ENCODE measurements at places on chromosomes 13 and 19. TPM values are rescaled to one million over a fixed set of nuclear protein-coding genes. Genes with fewer than 3 reads are reported as not detected.

The IGFL3 gene
- not detected for total RNA-seq

The DAND5 gene
- not detected for total RNA-seq

The SHANK1 gene
- total RNA-seq: not detected

The B3GNT8 gene
- 0.27 TPM for total RNA-seq

The CNMD gene
- not detected for total RNA-seq

The ATP1A3 gene
- total RNA-seq: 3.4 TPM

The KCTD4 gene
- total RNA-seq: not detected

DNA sequence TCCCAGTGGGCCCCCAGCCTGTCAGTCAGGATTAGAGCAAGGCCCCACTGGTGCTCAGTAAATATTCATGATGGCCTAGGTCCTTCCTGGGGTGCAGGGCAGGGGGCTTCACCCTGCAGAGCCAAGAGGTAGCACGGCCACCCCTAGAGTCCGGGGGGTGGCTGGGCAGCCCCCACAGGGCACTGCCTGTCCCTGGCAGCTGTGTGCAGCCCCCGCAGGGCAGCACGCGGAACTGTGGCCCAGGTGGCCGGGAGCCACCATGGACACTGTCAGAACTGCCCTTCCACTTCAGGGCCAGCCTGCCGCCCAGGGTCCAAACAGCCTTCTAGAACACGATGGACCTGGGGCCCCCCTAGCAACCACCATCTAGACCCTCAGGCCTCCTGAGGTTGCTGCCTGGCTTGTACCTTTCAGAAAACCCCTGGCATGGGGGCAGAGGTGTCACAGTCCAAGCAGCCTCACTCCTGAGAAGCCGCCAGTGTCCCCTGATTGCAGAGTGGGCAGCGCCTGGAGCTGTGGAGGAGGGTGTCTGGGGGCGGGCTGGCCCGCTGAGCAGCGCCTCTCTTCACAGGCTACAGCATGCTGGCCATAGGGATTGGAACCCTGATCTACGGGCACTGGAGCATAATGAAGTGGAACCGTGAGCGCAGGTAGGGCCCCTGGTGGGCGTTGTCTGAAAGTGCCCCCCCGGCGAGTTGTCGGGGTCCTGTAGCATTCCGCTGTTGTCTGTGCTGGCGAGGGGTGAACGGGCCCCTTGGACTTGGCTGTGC, 2.9 kb upstream of the YJEFN3 start:
- no peak overlapping the region for H3K27ac ChIP-seq
- H3K4me3 ChIP-seq: no peak overlapping the region

- H3K27ac ChIP-seq: peak overlapping the region; percentile 45
- no peak overlapping the region for H3K4me3 ChIP-seq
- DNase-seq: no peak
- H3K27me3 ChIP-seq: no peaks in the 10 kb centered on the region
Measured at GRCh38 chr19:15303105-15303780, 29.1 kb downstream of the BRD4 start.

- H3K36me3 ChIP-seq: no peaks in the 10 kb centered on the region
- DNase-seq: peak; percentile 57
- no peak overlapping the region for H3K27ac ChIP-seq
- H3K4me3 ChIP-seq: peak overlapping the region; percentile 46
Measured at GRCh38 chr19:12995596-12996405, 526 bp downstream of the NFIX start.

DNA sequence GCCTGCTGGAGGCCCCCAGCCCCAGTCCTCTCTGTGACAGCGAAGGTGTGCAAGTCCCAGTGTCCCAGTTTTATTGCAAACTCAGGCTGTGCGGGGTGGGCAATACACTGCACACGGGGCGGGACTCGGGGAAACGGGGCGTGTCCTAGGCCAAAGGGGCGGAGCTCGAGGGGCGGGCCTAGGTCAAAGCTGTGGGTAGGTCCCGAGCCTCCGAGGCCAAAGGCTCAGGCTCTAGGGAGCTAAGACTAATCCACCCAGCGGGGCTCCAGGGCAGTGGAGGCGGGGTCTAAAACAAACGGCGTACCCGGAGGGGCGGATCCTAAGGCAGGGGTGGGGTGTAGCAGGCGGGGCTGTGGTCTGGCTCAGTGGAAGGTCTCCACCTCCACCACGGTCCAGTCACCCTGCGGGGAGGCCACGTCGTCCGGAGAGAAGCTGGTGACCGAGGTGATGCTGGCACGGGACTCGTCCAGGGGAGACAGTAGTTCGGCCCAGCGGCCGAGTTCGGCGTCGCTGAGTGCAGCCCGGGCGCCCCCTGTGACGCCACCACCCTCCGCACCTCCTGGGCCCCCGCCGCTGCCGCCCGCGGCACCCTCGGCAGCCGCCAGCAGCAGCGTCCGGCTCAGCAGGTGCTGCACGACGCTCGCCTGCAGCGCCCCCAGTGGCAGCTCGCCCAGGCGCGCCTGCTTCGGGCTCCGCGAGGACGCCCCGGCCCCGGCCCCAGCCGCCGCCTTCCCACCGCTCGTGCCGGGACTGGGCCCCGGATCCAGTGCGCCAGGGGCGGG, 5.3 kb downstream of the PRR36 start:
- H3K4me1 ChIP-seq: peaks cover 47% of the 10 kb centered on the region
- H3K27me3 ChIP-seq: peaks cover 82% of the 10 kb centered on the region
- peak overlapping the region; percentile 48 for H3K27ac ChIP-seq
- no peaks in the 10 kb centered on the region for H3K36me3 ChIP-seq

- no peaks in the 10 kb centered on the region for H3K27me3 ChIP-seq
- no peak overlapping the region for H3K27ac ChIP-seq
- no peak overlapping the region for H3K4me3 ChIP-seq
- no peaks in the 10 kb centered on the region for H3K4me1 ChIP-seq
Measured at GRCh38 chr13:82344867-82345266, 1537.4 kb downstream of the SLITRK1 start.

DNA sequence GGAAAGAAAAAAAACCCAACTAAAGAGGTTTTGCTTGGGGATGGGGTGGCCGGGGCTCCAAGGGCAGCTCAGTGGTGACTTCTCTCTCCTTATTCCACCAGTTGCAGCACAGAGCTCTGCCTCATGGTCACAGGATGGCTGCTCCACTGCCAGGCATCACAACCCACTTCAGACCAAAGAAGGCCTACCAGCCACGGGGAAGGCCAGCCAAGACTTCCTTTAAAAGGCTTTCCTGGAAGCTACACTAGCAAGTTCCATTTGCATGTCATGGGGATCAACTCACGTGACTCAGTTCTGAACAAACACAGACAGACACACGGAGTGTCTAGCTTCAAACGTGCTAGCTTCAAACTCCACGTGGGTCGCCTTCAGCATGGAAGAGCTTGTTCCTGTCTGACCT, 13.2 kb upstream of the EIF3G start:
- no peak overlapping the region for H3K27ac ChIP-seq
- DNase-seq: no peak
- no peaks in the 10 kb centered on the region for H3K4me1 ChIP-seq
- H3K36me3 ChIP-seq: no peaks in the 10 kb centered on the region
- H3K27me3 ChIP-seq: no peaks in the 10 kb centered on the region

DNA sequence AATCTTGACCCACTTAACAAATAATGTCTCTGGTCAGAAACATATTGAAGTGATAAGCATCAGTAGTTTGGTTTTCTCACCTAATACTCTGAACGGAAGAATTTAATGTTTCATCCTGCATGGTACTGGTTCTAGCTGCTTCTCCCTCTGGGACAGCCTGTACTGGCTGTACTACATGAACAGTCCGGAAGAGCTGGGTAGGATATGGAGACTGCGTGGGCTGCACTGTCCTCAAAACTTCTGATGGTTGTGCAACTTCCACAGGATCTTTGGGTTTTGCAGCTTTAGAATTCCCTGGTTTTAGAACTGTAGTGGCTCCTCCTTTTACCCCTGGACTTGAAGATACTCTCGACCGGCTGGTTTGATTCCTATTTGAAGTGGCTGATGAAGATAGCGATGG, 78.3 kb downstream of the ELF1 start:
- H3K36me3 ChIP-seq: peaks cover 71% of the 10 kb centered on the region
- H3K4me3 ChIP-seq: no peak overlapping the region
- H3K27me3 ChIP-seq: no peaks in the 10 kb centered on the region
- DNase-seq: no peak
- no peak overlapping the region for H3K27ac ChIP-seq

DNA sequence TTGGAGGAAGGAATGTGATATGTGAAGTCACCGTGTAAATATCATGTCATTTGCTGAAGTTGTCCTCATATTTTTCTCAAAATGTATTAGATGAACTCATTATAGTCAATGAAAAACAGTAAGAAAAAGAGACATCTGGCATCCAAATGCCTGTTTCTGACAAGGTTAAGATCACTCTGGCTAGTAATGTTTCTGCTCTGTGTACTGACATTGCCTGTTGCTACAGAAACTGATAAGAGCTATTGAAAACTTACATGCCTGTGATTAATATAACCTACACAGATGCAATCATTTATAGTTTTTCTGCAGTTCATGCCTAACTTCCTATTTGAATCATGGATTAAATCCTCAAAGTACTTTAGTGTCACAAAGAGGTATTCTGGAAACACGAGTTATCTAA, 249.8 kb downstream of the NBEA start:
- H3K27ac ChIP-seq: no peak overlapping the region
- no peaks in the 10 kb centered on the region for H3K4me1 ChIP-seq
- H3K36me3 ChIP-seq: no peaks in the 10 kb centered on the region
- DNase-seq: no peak
- H3K4me3 ChIP-seq: no peak overlapping the region
- H3K27me3 ChIP-seq: no peaks in the 10 kb centered on the region

GRCh38 chr13:27810461-27810860, 18.2 kb downstream of the GSX1 start:
- H3K36me3 ChIP-seq: no peaks in the 10 kb centered on the region
- DNase-seq: no peak
- H3K4me1 ChIP-seq: no peaks in the 10 kb centered on the region
- no peak overlapping the region for H3K27ac ChIP-seq
- H3K27me3 ChIP-seq: no peaks in the 10 kb centered on the region

DNA sequence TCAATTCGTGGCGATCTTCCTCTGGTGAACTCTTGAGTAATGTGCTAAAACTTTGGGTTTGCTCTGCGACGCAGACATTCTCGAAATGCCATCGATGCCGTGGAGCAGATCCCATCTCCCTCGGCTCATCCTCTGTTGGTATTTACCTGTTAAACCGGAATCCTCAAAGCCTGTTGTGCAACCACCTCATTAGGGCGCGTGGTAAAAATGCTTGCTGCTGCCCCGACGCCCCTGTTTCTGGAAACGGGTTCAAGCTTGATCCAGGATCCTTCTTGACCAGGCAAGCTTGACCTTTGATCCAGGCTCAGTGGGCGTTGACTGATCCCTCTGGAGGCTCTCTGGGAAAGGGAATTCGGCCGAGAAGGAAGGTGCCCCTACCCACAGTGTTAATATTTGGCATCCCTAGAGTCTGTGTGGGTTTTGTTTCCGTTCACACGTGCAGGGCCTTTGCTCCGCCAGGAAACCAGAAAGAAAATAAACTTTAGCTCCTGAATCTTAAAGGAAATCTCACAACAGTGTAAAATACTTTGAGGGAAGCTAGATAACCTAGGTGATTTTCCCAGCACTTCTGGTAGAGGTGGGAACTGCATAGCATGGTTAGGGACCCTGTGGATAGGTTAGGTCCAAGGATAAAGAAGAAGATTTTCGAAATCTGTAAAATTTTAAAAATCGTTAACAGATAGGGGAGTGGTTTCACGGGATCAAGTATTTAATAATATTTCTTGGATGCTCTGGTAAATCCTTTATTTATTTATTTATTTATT, 1.1 kb downstream of the LSM14A start:
- H3K27ac ChIP-seq: peak overlapping the region; percentile 94

- no peaks in the 10 kb centered on the region for H3K27me3 ChIP-seq
- H3K36me3 ChIP-seq: no peaks in the 10 kb centered on the region
- H3K4me1 ChIP-seq: peaks cover 15% of the 10 kb centered on the region
- H3K27ac ChIP-seq: peak overlapping the region; percentile 72
- peak; percentile 24 for DNase-seq
Measured at GRCh38 chr13:114334305-114335053, 20.2 kb downstream of the CHAMP1 start.

- H3K4me3 ChIP-seq: no peak overlapping the region
- H3K27ac ChIP-seq: no peak overlapping the region
- H3K36me3 ChIP-seq: peaks cover 2% of the 10 kb centered on the region
Measured at GRCh38 chr13:74052402-74052928, 81.7 kb downstream of the KLF12 start.

DNA sequence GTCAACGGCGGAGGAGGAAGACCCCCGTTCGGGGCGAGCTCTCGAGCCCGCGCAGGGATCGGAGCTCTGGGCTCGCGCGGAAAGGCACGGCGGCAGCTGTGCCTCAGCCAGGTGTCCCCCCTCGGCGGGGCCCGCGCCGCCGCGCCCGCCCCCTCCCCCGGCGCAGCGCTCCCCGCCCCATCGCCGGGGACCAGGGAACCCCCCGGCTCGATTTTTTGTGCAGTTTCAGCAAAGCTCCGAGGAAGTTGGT, 110.0 kb downstream of the KCNRG start:
- no peaks in the 10 kb centered on the region for H3K27me3 ChIP-seq
- peaks cover 2% of the 10 kb centered on the region for H3K36me3 ChIP-seq
- peak overlapping the region; percentile 96 for H3K4me3 ChIP-seq
- no peak for DNase-seq

- H3K4me1 ChIP-seq: no peaks in the 10 kb centered on the region
- no peak for DNase-seq
- no peaks in the 10 kb centered on the region for H3K27me3 ChIP-seq
- no peaks in the 10 kb centered on the region for H3K36me3 ChIP-seq
Measured at GRCh38 chr13:73168953-73169401, 110.2 kb downstream of the KLF5 start.

DNA sequence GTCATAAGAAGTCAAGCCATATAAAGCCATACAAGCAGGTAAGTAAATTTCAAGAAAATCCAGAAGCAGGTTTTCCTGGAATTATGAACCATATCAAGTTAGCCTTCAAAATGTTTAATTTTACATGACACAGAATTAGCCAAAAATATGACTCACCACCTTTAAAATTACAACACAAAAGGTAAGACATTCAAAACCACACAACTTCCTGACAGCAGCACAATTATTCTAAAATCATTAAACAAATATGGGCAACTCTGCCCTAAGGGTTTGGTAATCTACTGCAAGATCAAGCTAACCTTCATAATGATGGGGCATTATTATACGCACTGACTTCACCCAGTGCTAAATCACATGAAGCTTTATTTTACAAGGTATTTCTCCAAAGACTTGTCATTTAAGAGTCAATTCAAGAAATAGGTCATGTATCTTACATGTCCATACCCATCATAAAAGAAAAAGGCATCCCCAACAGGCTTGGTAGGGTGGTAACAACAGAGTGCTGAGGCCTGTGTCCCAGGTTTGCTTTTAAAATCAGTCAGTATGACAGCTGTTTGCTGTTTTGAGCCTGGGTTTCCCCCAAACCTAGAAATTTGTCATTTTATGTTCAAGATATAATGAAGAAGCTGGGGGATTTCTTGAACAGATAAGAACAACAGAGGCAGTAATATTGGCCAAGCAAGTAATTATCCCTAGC, 15.2 kb downstream of the RCBTB1 start:
- no peak overlapping the region for H3K4me3 ChIP-seq
- H3K4me1 ChIP-seq: no peaks in the 10 kb centered on the region
- peaks cover 14% of the 10 kb centered on the region for H3K36me3 ChIP-seq
- no peak overlapping the region for H3K27ac ChIP-seq

DNA sequence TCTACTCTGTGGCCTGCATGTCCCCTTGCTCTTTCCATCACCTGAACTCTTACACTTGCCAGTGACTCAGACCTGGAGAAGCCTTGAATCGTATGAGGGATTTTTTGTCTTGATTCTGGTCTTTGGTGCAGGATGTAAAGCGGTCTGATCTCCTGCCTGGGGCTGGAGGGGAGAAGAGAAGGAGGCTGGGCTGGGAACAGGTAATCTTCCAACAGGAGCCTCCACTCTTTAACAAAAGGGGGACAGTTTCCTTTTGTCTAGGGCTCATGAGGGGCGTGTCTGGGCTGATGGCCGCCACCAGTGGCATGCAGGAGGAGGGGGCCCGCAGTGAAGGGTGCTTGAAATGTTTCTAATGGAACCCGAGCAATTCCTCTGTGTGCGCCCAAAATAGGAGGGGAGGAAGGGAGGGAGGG, 24.7 kb downstream of the NFIX start:
- H3K27me3 ChIP-seq: peaks cover 20% of the 10 kb centered on the region
- no peak overlapping the region for H3K4me3 ChIP-seq
- no peaks in the 10 kb centered on the region for H3K36me3 ChIP-seq
- H3K4me1 ChIP-seq: peaks cover 32% of the 10 kb centered on the region
- DNase-seq: no peak
